HCT116 (cell line): ENCODE measurements at places on chromosomes 16 and 17.

- DNase-seq: peak; percentile 89
Observed at GRCh38 chr17:77254951-77255825, 114.4 kb downstream of the SEC14L1 start.

DNA sequence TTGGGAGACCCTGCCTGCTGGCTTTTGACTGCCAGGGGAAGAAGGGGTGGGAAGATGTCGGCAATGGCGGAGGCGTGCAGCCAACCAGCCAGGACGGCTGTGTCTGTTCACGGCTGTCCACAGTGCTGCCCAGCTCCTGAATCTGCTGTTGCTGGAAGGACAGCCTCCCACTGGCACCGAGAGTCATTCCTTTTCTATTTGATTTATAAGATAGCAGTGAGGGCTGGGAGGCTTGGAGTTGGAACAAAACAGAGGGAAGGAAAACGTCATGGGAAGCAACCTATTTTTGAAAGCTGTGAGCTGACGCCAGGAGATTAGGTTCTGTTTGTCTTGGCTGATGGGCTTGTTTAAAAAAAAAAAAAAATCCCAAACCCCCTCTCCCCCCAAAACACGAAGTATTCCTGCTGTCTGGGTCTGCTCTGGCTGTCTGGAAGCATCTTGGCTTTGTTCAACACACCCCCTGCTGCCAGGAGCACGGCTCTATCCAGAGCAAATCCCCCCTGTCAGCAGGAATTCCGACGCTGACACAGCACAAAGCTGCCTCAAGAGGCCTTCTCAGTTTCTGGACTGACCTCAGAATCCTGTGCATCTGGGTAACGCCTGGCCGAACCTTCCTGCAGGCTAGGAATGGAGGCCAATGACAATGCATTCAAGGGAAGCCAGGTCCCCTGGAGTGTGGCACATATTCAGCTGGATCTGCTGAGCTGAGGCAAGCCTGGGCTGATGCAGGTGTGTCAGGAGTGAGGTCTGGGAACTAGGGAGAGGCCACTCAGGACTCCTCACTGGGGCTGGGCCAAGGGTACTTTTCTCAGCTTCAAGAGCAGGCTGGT is 41.0 kb upstream of the SREBF1 start:
- DNase-seq: no peak

- DNase-seq: no peak
Observed at GRCh38 chr16:29116980-29117379, 132.1 kb downstream of the LAT start.

DNA sequence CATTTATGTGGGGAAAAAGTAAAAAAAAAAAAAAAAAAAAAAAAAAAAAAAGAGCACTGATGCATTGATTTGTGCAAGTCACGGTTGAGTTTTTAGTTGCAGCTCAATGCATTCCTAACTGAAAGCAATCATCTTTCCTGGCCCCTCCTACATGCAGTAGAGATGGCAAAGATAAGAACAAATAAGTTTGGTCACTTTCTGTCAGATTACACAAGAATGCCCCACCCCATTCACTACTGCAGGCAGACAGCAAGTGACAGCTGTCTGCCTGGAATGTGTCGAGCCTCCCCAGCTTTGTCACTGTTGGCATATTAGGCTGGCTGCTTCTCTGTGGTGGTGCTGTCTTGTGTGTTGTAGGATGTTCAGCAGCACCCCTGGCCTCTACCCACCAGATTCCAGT is 243.5 kb downstream of the FOXL1 start:
- no peak for DNase-seq

DNA sequence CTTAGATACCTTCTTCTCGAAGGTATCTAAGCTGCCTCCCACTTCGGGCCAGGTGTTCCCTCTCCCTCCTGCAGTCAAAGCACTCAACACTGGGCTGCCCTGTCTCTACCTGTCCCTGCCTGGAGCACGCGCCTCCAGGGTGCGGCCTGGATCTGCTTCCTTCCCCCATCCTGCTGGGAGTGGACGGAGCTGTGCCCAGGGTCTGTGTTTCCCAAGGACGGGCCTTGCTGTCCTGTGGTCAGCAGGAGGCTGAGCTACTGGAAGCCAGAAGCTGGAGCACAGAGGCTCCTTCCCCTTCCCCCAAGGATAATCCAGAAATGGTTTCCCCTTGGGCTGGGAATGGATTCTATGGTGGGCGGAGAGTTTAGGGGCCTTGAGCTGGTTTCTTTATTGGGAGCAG is 16.7 kb downstream of the LLGL2 start:
- DNase-seq: no peak

DNA sequence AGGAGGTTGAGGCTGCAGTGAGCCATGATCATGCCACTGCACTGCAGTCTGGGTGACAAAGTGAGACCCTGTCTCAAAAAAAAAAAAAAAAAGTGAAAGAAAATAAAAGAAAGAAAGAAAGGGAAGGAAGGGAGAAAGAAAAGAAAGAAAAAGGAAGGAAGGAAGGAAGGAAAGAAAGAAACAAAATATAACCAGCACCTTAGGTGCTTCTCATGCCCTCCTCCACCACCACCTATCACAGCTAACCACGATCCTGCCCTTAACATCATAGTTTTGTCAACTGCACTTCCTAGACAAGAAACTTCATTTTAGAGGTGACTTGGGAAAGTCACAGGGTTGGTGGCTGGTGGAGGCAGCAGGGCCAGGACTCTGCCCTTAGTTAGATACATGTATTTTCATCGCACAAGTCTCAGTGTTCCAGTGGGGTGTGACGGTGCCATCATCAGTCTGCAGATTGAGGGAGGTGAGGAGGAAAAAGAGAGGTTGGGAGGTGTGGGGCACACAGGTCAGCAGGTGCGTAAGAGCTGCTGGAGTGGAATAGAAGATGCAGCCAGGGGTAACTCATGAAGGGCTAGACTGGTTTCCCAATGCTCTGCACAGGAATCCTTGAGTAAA is 10.0 kb downstream of the SUPT4H1 start:
- DNase-seq: no peak

DNA sequence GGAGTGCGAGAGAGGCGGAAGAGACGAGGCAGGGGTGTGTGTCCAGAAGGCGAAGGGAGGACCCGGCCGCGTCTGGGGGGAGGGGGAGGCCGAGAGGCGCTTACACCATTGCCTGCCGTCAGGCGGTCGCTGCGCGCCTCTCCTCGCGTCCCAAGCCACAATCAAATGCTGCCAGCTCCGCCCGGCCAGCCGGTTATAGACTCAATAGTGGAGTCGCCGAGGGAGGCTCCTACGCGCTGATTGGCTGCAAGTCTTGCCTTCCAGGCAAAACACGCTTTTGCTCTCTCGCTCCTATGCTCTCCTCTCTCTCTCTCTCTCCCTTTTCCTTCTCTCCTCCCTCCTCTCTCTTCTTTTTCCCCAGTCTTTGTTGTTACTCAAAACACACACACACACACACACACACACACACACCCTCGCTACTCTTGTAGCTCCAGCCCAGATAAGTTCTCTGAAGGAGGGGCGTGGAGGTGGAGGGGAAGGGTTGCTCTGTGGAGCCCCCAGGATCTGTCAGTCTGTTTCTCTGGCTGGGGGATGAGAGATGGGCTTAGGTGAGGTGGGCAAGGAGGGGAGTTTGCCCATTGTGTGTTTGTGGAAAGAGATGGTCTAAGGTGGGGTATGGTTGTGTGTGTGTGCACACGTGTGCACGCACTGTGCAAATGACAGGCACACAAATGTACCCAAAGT is at the start of gene DLX3:
TSS of gene DLX3 (minus strand) at position 170 of the 684 bp plus-strand sequence. CDS start 226 bp downstream, outside the sequence.
- DNase-seq: no peak

- DNase-seq: no peak
Observed at GRCh38 chr17:1810450-1811103, 19.1 kb downstream of the SMYD4 start.

DNA sequence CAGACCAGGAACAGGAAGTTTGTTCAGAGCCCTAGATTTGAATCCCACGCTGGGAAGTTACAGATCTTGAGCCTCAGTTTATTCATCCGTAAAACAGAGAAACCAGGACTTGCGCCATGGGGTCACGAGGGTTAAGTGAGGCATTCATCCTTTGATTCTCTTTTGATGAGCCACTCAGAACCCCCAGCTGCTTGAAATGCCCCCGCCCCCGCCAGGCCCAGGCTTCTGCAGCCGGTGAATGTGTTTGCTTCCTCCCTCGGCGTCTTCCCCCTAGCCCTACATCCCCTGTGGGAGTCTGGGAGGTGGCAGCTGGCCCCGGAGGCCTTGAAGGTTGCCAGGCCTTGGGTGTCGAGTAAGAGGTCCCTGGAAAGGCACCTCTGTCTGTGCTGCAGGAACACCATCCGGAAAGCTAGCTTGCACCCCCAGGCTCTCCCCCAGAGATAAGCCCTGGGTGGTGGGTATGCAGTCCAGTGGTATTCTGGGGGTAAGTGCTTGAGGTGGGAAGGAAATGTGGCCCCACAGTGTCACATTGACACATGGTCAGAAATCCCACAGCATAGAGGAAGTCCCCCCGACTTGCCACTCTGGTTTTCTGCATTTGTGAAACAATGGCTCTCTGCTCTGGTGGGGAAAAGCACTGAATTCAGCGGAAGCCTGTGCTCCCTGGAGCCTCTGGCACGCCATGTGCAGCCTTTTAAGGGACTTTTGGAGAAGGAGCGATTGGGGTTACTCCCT is 14.9 kb downstream of the IRF8 start:
- DNase-seq: no peak

DNA sequence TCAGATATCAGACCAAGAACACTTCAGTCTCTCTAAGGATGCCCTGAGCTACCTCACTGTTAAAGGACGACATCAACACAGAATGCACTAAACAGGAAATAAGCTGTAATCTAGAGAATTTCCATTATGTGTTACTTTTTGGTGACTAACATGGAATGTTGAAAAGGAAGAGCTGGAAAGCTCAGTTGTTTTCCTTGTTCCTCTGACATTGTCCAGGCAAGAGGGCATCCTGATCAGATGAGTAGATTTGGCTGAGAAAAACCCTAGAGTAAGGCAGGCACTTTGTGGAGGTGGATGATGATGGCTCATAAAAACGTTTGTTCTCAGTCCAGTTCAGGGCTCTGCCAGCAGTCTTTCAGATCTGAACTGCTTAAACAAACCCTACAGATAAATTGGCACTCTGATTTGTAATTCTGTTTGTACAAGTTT is 34.0 kb downstream of the DGKE start:
- DNase-seq: no peak

DNA sequence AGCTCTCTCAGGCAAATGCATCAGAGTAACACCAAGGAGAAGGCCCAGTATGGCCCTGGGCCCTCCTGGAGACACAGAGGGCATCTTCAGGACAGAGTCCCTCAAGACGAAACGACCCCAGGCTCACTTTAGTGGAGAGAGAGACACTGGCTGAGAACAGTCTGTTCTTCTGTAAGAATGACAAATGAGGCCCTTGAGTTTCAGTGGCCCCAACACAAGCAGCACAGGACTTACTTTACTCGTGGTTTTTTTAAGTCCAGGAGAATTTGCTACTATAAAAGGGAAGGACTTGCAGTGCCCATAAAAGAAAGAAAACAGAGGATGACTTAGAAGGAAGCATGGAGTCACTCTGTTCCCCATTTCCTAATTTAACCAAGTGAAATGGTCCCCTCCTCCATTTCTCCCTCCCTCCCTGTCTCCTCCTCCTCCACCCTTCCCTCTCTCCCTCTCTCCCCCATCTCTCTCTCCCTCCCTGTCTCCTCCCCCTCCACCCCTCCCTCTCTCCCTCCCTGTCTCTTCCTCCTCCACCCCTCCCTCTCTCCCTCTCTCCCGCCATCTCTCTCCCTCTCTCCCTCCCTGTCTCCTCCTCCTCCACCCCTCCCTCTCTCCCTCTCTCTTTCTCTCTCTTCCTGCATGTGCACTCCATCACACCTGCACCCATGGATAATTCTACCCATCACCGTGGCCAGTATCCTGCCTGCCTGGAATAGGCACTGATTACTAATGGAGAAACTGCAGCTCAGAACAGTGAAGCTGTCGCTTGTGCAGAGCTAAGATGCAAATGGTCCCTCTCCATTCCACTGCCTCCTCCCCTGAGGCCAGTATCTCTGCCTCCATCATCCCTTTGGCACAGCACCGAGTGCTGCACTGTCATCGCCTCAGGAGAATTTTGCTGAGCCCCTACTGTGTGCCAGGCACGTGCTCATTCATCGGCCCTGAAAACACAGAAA is 47.3 kb upstream of the RBFOX3 start:
- DNase-seq: no peak

DNA sequence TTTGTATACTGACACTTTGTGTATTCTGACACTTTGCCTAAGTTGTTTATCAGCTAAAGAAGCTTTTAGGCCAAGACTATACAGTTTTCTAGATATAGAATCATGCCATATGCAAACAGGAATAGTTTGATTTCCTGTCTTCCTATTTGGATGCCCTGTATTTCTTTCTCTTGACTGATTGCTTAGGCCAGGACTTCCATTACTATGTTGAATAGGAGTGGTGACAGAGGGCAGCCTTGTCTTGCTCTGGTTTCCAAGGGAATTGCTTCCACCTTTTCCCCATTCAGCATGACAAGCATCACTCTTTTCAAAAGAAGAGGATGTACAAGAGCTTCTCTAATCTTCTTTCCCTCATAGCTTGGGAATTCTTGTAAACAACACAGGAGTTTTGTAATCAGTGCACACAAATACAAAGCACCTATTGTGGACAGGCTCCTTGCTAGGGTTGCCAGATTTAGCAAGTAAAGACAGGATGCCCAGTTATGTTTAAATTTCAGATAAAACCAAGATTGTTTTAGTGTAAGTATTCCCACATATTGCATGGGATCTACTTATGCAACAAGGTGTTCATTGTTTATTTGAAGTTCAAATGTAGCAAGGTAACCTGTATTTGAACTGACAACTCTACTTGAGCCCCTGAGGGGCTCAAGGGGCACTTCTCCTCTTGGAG is 233.5 kb downstream of the SLC39A11 start:
- DNase-seq: no peak

DNA sequence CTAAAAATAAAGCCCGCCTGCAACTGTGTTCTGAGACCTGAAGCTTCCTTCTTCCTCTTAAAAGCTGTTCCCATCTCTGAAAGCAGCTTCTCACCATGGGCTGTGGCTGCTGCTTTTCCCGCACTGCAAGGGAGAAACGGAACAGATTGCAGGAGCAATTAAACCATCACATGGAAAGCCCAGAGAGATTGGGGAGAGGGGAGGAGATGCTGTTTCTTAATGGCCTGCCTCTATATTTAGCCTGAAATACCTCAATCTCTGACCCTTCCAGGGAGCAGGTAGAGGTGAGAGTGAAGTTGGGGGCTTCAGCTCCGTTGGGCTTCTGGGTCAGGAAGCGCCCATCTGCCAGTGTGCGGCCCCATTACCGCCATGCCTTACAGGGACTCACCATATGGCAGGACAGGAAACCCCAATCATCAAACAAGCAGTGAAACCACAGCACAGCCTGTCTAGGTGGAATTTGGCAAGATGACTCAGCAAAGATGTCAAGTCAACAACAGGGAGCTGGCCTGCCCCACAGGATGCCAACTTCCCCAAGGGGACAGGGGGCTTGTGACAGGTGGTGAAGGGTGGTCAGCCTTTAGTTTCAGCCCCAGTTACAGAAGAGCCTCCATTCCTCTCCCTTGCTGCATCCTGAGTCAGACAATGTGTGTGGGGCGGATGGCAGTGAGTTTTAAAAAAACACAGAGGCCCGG is 286.6 kb upstream of the CCL2 start:
- no peak for DNase-seq

- no peak for DNase-seq
Observed at GRCh38 chr16:86929057-86929871, 350.9 kb downstream of the FOXL1 start.

GRCh38 chr16:87140211-87141200 is 176.7 kb downstream of the C16orf95 start:
- no peak for DNase-seq

- DNase-seq: no peak
Observed at GRCh38 chr17:921161-921560, 58.4 kb downstream of the NXN start.
